NCI-H2029 (cell line): ENCODE measurements at places on chromosomes 13 and 19.

- no peak for DNase-seq
These were observed 121.6 kb downstream of the PTPRS start for GRCh38 chr19:5218963-5219530.

DNA sequence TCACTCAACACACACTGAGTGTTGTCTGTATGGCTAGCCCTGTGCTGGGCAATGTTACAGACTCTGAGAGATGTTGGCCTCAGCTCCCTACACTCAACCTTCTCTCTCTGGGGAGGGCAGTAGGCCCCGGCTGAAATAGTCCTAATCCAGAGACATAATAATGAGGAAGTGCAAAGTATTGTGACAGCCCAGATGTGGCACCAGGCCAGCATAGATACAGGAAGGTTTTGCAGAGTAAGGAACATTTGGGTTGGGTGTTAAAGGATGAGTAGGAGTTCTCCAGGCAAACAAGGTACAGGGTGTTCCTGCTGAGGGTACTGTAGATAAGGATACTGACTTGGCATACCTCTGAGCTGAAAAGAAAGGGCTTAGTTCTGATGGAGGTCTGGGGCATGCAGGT lies 2.4 kb downstream of the LIN7B start:
- DNase-seq: no peak

- DNase-seq: no peak
These were observed 8.8 kb downstream of the SNRPD2 start for GRCh38 chr19:45682908-45683307.

DNA sequence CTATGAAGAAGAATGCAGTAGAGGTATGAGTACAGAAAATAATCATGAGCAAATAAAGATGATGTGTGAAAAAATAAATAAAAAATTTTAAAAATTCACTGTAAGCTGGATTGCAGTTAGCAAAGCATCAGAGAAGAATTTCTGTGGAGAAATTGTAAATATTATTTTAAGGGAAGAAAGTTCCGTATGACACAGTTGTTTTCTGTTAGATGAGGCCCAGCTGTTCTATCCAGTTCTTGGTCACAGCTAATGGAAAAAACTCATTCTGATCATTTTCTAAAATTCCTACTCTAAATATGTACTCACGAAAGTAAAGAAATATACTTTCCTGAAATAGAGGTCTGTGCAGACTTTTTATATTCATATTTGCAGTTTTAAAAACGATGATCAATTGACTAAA lies 578.8 kb downstream of the DCT start:
- DNase-seq: no peak

DNA sequence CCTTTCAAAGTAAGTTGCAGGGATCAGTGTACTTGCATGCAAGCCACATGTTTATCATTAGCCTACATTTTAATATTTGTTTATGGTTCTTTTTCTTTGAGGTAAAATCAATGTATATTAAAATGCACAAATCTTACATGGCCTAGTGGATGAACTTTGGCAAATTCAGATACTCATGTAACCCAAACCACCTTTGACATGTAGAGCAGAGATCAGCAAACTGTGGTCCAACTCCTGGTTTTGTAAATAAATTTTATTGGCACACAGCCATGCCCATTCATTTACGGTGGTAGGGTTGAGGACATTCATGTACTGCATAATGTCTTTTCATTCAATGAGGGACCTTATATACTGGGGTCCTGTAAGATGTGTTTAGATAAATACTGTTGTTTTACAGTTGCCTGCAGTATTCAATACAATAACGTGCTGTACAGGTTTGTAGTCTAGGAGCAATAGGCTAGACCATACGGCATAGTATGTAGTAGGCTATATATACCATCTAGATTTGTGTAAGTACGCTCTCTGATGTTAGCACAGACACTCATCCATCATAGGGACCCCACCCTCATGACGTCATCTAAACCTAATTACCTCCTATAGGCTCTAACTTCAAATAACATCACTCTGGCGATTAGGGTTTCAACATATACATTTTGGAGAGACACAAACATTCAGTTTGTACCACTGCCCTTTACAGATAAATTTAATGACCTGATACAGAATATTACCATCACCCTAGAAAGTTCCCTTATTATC lies 5.7 kb downstream of the NDFIP2 start:
- no peak for DNase-seq

GRCh38 chr19:35254341-35255297 lies 5.8 kb downstream of the LSR start:
- no peak for DNase-seq

DNA sequence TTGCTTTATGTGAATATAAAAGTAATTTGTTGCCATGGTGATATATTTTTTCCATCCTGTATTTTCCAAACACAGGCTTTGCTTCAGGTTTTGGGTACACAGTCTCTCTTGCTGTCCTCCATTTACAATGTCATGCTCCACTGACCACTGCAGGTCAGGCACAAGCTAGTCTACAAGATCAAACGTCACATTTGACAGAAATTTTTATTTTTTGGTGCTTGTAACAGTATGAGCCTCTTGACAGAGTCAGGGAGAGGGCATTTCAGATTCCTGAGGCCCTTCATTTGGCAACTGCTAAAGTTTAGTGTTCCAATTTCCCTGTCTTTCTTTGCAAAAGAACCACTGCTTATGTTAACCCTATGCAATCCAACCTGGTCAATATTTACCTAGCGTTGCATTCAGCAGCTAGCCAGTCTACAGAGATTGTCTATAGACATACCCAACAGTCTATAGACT lies 175.0 kb downstream of the RFC3 start:
- DNase-seq: peak; percentile 31

GRCh38 chr19:13164343-13165161 lies 14.3 kb downstream of the IER2 start:
- no peak for DNase-seq

- peak; percentile 49 for DNase-seq
These were observed 3.4 kb downstream of the DNMT1 start for GRCh38 chr19:10191347-10191746.

DNA sequence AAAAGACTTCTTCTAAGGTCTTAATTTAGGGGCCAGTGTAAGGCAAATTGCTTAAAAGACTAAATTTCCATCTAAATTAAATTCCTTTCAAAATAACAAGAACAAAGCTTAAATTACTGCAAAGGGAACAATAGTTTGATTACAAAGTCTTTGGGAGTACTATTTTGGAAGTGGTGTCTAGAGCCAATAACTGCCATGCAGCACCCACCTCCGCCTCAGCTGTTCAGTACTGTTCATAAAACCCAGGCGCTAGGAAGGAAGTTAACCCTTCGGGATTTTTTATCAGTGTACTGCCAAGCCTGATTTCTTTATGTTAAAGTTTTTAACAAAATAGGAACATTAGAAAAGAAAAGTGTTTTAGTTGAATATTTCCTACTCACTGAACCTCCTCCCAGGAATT lies 210.1 kb downstream of the LIG4 start:
- DNase-seq: no peak

- DNase-seq: no peak
These were observed 524 bp downstream of the RUBCNL start for GRCh38 chr13:46386392-46387063.

DNA sequence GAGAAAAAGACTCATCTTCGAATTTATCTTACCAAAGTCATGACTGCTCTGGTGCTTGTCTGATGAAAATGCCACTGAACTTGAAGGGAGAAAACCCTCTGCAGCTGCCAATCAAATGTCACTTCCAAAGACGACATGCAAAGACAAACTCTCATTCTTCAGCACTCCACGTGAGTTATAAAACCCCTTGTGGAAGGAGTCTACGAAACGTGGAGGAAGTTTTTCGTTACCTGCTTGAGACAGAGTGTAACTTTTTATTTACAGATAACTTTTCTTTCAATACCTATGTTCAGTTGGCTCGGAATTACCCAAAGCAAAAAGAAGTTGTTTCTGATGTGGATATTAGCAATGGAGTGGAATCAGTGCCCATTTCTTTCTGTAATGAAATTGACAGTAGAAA lies 19.2 kb upstream of the PHF11 start:
- no peak for DNase-seq

- no peak for DNase-seq
These were observed 12.4 kb upstream of the PROZ start for GRCh38 chr13:113145911-113146598.

- DNase-seq: peak; percentile 49
These were observed 75.1 kb downstream of the GNG7 start for GRCh38 chr19:2627319-2627829.

GRCh38 chr19:17985037-17985818 lies 18.3 kb downstream of the KCNN1 start:
- no peak for DNase-seq

DNA sequence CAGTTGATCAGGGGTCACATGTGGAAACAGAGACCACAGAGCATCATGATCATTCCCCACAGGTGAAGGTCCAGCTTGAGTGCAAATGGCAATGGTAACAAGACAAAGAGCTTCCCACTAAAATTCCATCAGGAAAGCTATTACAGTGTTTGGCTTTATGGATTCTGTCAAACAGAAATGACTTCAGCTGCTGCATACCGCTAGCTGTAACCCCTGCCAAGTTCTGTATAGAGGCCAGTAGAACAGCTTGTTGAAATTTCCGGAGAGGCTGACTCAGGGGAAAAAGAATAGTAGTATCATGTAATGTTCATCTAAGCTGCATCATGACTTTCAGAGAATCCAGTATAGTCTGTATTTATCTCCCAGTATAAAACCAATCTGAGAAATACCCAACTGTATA lies 1704.7 kb downstream of the SLITRK5 start:
- no peak for DNase-seq

DNA sequence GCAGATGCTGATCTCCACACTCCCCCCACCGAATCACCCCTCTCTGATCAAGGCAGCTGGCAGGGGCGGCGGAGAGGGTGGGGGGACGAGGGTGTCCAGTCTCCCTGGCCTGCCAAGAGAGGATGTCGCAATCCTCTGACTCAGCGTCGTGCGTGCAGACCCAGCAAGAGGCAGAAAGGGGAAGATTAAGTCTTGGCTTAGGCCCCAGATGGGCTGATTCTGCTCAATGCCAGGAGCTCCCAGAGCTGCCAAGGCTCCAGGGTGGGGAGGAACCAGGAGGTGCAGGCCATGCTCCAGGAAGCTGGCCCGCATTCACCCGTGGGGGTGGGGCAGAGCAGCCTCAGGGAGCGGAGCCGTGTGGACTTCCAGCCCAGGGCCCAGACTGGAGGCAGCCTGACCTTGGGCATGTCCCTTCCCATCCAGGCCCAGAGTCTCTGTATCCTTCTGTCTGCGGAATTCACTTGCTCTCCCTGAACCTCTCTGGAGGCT lies 6.6 kb upstream of the BCL3 start:
- DNase-seq: peak; percentile 97

- DNase-seq: no peak
These were observed 224.4 kb downstream of the LACC1 start for GRCh38 chr13:44104197-44104490.

GRCh38 chr13:20475927-20476691 lies 49.5 kb downstream of the CRYL1 start:
- DNase-seq: no peak

DNA sequence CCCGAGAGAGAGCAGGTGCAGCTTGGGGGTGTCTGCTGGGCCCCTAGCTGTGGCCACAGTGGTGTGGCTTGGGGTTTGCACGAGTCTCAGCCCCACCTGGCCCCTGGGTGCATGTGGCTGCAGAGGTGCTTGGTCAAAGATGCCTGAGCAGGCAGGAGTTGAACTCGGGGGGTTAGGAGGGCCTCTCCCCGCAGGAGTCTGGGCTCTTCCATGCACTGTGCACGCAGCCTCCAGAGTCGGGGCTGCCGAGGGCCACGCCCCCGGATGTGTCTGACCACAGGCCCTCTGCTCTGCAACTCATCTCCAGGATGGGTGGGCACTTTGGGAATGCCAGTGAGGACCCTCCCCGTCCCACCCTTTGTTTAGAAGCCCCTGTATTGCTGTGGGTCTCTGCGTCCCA lies 91.5 kb upstream of the MCF2L start:
- DNase-seq: no peak

GRCh38 chr19:45355402-45355801 lies 14.9 kb downstream of the KLC3 start:
- no peak for DNase-seq

DNA sequence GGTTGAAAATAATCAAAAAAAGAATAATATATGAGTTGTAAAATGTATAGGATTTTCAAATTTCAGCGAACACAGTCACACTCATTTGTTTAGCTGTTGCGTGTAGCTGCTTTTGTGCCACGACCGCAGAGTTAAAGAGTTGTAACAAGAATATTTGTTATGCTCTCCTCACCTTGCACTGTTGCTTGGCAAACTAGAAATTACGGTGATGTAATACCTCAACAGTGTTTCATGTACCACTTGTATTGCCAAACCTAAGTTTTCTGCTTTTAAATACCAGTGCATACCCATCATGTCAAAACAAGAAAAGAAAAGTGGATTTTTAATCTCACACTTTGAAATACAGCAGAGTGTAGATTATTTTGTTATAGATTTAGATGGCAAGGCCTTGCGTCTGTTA lies 201.1 kb downstream of the NBEA start:
- no peak for DNase-seq

DNA sequence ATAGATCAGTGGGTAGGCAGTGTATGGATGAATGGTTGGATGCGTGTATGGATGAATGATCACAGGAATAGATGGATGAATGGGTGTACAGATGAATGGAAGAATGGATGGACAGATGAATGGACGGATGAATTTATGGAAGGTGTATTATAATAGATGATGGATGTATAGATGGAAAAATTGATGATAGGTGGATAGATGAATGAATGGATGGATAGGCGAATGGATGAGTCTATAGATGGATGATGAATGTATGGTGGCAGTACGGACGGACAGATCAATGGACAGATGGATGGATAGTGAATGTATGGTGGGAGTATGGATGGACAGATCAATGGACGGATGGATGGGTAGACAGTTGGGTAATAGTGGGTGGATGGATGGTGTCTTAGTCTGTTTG lies 49.0 kb upstream of the ONECUT3 start:
- DNase-seq: no peak

DNA sequence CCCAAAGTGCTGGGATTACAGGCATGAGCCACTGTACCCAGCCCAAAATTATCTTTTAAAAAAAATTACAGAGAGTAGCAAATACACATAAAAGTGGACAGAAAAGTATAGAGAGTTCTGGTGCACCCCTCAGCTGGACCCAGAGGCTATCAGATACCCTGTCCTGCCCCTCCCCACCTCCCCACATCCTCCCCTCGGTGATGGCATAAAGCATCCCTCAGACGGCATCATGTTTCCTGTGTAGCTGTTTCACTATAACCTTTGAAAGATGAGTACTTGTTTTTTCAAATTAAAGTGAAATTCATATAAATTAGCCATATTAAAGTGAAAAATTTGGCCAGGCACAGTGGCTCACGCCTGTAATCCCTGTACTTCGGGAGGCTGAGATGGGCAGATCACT lies 20.1 kb downstream of the SLC27A1 start:
- no peak for DNase-seq

- no peak for DNase-seq
These were observed 25.0 kb upstream of the TINCR start for GRCh38 chr19:5592531-5593342.

- DNase-seq: no peak
These were observed 808 bp downstream of the DNMT1 start for GRCh38 chr19:10193790-10194499.

DNA sequence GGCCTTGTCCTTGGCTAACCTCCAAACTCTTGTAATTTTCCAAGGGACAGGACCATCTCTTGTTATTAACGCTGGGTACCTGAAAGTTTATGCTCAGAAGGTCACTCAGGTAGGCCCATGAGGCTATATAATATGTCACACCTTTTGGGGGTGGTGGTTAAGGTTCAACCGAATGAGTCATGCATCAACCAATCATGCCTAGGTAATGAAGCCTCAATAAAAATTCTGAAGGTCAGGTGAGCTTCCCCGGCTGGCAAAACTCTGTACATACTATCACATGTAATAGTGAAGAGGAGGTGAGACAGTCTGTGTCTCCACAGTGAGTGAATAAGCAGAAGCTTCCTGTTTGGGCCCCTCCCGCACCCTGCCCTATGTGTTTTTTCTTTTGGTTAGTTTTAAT lies 424.9 kb downstream of the PCDH17 start:
- no peak for DNase-seq
